Stimulated activated CD8-positive, alpha-beta memory T cell treated with anti-CD3 and anti-CD28 coated beads, Interleukin-4, amount 100 ng/mL, for 1 hour (primary cell): ENCODE measurements at places on chromosomes 2 and 18.

- no peak for DNase-seq
These were observed 90.6 kb downstream of the KCNH7 start for GRCh38 chr2:162747974-162748373.

- DNase-seq = no peak
These were observed 684.3 kb downstream of the KCNJ3 start for GRCh38 chr2:155382776-155383175.

DNA sequence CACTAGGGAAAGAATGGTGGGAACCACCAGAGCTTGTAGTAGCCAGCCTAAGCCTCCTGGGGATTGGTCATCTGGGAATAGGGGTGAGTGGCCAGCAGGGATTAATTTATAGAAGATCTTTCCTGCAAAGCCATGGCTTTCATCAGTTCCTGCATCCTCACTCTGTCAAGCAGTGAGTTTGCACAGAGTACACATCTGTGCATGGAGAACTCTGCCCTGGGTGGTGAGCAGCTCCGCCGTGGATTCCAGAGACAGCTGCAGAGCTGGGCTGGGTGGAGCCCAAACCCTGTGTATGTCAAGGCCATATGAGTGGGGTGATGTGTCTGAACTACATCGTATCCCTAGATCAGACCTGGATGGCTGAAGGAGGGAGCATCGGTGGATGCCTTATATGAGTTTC, 182.2 kb downstream of the GLI2 start:
- no peak for DNase-seq

GRCh38 chr2:114940785-114941458, 498.5 kb downstream of the DPP10 start:
- no peak for DNase-seq

GRCh38 chr2:27133195-27133875, 1.1 kb downstream of the PREB start:
- no peak for DNase-seq

GRCh38 chr2:10935953-10936942, 24.5 kb downstream of the KCNF1 start:
- no peak for DNase-seq

- no peak for DNase-seq
These were observed 68.1 kb downstream of the LAMA3 start for GRCh38 chr18:23757437-23757733.
